ENCODE measurements at places on chromosomes 7 and 10.

DNA sequence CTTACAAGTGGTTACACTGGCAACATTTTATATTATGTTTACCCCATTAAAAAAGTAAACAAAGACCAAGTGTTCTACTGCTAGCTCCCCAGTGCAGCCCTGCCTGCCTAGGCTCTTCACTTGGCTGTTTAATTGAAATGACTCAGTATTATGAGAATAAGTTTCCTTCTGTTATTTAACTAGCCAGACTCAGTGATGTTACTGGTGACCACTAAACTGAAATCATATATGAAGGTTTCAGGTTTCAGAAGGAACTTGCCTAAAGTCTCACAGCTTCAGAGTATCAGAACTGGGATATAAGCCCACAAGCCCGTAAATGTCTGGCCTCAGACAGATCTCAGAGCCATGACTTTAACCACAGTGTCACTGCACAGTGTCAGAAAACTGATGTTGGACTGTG lies 66.8 kb upstream of the EXOC4 start:
- no peak for DNase-seq

DNA sequence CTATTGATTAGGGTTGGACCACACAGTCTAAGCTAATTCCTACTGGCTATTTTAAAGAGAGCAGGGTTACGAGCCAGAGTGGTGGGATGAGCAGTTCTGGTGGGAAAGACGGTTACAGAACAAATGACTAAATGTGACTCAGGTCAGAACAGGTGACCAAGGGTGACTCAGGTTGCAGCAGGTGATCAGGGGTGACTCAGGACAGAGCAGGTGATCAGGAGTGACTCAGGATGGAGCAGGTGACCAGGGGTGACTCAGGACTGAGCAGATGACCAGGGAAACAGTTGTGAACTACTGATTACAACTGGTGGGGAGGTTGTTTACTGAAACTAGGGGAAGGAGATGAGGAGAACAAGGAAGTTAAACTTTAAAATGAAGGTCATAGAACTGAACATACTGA lies 366.3 kb downstream of the ABCA13 start:
- DNase-seq: peak; percentile 75

GRCh38 chr10:89163265-89163995 lies 43.7 kb downstream of the CH25H start:
- DNase-seq: no peak

DNA sequence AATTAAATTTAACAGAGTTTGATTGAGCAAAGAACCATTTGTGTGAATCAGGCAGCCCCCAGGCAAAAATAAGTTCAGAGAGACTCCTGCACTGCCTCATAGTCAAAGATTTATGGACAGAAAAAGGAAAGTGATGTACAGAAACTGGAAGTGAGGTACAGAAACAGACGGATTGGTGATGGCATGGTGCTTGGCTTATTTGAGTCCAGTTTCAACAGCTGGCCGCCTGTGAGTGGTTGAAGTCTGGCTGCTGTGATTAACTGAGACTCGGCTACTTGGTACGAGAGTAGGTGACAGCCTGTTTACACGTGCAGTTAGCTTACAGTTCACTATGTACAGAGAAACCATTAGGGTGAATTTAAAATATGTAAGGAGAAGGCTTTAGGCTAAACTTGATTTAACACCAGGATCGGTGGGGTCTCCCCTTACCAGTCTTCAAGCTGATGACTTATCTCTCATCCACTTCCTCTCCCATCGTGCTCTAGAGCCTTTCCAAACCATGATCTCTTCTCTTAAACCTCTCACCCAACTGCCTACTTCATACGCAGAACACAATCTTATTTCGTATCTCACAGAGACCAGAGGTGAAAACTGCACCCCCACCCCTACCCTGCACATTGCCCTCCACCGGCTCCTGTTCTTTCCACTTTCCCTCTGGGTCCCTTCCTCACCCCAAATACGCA lies 5.0 kb upstream of the MSMB start:
- DNase-seq: no peak

GRCh38 chr10:128051548-128051947 lies 74.7 kb downstream of the MKI67 start:
- no peak for DNase-seq

- peak; percentile 41 for DNase-seq
These were observed 197.3 kb upstream of the PODXL start for GRCh38 chr7:131753620-131754222.

DNA sequence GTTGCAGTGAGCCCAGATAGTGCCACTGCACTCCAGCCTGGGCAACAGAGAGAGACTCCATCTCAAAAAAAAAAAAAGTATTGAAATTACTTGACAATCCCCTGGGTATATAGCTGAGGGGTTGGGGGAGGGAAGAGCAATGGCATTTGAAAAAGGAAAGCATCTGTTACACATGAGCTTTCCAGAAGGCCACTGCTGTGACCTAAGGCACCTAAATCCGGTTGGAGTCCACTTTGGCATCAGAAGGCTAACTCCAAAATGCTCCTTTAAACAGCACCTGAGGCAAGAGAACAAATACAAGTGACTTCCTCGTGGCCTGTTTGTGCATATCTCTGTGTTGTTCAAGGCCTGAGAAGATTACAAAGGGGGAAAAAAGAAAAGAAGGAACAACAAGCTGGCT lies 74.8 kb upstream of the PALS2 start:
- DNase-seq: no peak
